ENCODE measurements at places on chromosomes 13 and 19.
A peak's percentile ranks its signal among the peaks of the same experiment; 100 is the strongest.

GRCh38 chr19:55703790-55704215 lies 28.8 kb downstream of the EPN1 start:
- DNase-seq, result peak; percentile 45

- DNase-seq, result peak; percentile 66
These were observed 9.0 kb upstream of the JUND start for GRCh38 chr19:18290302-18291018.

GRCh38 chr19:17503240-17503639 lies 8.2 kb upstream of the PGLS start:
- no peak for DNase-seq

DNA sequence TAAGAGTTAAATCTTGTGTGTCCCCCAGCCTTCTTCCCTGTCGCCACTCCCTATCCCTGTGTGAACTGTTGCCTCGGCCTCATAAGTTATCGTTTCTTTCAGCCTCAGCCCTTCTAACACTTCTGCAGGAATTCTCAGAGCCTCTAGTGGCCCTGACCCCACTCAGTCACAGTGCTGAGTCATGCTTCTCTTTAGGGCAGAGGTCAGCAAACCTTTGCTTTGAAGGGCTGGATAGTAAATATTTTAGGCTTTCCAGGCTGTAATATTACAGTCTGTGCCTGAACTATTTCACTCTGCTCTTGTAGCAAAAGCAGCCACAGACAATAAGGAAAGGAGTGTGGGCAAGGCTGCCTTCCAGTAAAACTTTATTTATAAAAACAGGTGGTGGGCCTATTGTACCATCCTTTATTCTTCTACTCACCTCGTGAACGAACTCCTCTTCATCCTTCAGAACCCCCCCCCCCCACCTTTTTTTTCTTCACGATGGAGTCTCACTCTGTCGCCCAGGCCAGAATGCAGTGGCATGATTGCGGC lies 22.1 kb downstream of the MYO9B start:
- DNase-seq, result peak; percentile 72

GRCh38 chr13:21079221-21079620 lies 17.8 kb upstream of the LATS2 start:
- no peak for DNase-seq

- peak; percentile 87 for DNase-seq
These were observed 69.7 kb upstream of the C13orf46 start for GRCh38 chr13:114043421-114044053.

GRCh38 chr13:113835461-113836270 lies 28.2 kb downstream of the GAS6 start:
- no peak for DNase-seq

DNA sequence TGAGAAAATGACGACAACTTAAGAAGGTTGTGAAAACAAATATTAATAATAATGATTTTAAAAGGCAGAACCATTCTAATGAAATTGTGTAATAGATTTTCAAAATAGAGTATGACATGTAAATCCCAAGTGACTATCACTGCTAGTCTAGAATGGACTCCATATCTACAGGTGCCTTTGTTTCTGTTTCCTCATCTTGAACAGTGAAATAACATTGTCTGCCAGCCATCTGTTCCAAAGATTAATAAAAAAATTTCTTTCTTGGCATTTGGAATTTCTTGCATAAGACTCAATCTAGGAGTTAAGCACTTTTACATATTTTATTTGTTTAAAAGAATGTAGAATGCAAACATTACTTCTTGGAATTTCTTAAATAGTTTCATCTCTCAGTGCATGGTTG lies 520.1 kb upstream of the ARGLU1 start:
- DNase-seq, result no peak

DNA sequence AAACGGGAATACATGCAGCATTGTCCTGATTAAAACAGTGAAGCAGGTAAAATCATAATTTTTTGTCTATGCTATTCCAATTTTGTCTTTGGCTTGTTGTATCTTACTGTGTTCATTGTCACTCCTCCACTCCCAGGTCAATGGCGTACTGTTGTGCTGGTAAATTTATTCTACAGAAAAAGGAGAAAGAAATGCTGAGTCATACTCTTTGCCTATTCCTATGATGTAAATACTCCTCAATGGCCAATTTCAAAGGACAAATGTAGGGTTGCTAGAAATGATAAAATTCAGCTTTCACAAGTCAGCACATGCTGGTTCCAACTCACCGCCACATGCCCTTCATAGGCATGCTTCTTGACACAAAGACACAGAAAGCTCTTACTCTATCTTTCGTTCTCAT lies 694.4 kb upstream of the PCDH20 start:
- no peak for DNase-seq

Data from suppressor macrophage (primary cell).